Sciatic nerve (tissue), 2 donors: ENCODE measurements at places on chromosomes 7 and 10. TPM values are rescaled to one million over a fixed set of nuclear protein-coding genes. Genes with fewer than 3 reads are reported as not detected.

The TMEM209 gene
- 23.9 TPM for total RNA-seq

The ARF5 gene
- 81.7 TPM for total RNA-seq

The CYP3A4 gene
- total RNA-seq: not detected

The CTNNA3 gene
- 89.6 TPM for total RNA-seq

The ZNF365 gene
- total RNA-seq: 0.18 TPM

The PDZD7 gene
- total RNA-seq: 3.8 TPM

The SLC29A4 gene
- 8.8 TPM for total RNA-seq

The CDK14 gene
- total RNA-seq: 79.4 TPM

The ATOH7 gene
- total RNA-seq: 0.22 TPM

The PHYH gene
- total RNA-seq: 21.7 TPM

The NXPH1 gene
- total RNA-seq: not detected

The STAG3 gene
- total RNA-seq: 11.0 TPM
